CD4-positive, CD25-positive, alpha-beta regulatory T cell (primary cell): ENCODE measurements at places on chromosomes 5 and 9. TPM values are rescaled to one million over a fixed set of nuclear protein-coding genes. Genes with fewer than 3 reads are reported as not detected.

GRCh38 chr9:5185220-5185840 is at the start of gene INSL6:
Gene INSL6, minus strand, starts transcription at chr9:5185639. Its CDS starts 37 bp downstream, at chr9:5185602.
- no peak for DNase-seq

DNA sequence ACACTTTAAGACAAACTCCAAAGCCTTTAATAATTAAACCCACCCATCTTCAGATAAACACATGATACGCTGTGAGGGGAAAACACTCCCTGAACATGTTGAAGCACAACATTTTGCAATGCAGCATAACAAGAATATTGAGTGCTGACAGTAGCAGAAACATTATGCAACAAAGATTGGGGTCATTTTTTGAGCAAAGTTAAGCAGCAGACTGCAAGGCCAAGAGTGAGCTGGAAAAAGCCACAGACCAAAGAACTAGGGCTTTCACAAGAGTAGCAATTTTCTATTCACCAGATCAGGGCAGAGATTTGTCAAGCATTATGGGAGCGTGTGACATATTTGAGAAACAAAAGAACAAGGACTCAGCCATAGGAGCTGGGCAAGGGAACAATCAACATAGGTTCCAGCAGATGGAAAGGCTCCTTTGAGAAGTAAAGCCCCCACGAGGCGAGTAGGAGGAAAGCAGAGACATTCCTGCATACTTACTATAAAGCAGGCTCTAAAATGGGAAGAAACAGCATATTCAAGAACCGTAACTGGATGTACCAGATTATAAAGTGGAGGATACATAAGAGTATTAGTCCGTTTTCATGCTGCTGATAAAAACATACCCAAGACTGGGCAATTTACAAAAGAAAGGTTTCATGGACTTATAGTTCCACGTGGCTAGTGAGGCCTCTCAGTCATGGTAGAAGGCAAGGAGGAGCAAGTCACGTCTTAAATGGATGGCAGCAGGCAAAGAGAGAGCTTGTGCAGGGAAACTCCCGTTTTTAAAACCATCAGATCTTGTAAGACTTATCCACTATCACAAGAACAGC is 4.8 kb upstream of the TTC23L start:
- DNase-seq: no peak

DNA sequence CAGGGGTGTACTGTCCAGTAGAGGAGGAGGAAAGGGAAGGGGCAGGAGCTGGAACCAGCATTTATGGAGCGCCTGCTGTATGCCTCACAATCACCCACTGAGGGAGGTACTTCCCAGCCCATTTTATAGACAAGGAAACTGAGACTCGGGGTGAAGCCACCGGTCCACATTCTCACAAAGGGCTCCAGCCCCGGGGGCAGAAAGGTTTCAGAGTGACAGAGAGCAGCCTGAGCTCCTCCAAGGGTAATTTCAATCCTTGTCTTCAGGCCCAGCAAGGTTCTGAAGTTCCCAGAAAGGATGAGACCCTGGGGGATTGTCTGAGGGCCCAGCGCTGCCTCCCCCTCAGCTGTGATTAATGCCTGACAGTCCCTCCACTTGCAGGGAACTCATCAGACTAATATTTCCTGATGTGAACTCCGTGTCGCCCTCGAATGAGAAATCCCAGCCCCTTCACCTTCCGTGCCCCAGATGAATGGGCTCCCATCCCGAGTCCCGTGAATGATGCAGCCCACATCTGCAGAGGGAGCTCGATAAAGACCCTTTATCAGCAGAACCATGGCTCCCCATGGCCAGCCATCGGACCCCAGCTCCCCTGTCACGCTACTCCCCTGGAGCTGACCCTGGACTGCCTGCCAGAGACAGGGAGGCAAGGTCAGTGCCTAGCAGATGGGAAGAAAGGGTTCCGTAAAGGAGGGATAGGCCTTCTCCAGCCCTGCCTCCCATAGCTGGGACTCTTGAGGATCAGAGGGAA is 32.1 kb upstream of the MVB12B start:
- DNase-seq: no peak

DNA sequence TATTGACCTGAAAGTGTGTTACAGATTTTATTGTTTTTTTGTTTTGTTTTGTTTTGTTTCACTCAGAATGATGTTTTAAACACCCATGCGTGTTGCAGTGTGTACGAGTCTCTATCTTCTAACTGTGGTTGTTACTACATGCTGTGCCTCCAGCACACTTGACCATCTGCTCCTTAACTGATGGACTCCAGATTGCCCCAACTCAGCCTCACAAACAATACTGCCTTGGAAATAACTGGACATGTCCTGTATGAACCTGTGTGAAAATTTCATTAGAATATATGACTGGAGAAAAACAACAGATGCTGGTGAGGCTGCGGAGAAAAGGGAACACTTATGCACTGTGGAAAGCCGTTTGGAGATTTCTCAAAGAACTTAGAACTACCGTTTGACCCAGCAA is 68.7 kb upstream of the HAND1 start:
- no peak for DNase-seq

DNA sequence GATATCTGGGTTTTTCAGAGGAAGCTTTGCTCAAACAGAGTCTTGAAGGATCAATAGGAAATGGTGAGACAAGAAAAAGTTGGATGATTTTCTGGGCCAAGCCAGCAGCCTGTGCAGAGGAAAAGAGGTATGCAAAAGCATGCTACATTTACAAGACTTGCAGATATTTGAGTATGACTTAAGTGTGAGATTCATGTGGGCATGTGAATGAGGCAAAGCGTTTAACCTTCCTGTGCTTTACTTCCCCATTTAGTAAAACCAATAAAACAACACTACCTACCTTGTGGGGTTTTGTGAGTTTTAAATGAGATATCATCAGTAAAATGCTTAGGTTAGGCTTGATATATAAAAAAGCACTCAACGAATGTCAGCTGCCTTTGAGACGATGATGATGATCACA is 58.1 kb downstream of the PIP5K1B start:
- DNase-seq: no peak

DNA sequence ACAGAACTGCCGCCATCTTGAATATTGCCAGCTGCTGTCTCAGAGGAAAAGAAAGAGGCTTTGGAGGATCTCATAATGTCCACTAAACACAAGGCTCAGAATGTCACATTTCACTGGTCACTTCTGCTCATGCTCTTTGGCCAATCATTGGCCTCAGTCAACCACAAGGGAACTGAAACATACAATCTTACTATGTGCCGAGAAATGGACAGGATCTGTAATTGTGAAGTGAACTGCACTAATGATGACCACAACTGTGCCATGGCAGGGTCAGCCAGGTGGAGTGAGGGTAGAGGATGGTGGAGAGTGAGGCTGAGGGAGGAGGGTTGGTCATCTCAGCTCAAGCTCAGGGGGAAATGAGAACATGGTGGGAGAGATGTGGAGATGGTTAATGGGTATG is 32.8 kb downstream of the GDNF start:
- no peak for DNase-seq

- no peak for DNase-seq
Measured at GRCh38 chr5:124030043-124030491, 518.1 kb downstream of the CSNK1G3 start.

GRCh38 chr9:34907044-34907443 is 51.0 kb upstream of the PHF24 start:
- no peak for DNase-seq

DNA sequence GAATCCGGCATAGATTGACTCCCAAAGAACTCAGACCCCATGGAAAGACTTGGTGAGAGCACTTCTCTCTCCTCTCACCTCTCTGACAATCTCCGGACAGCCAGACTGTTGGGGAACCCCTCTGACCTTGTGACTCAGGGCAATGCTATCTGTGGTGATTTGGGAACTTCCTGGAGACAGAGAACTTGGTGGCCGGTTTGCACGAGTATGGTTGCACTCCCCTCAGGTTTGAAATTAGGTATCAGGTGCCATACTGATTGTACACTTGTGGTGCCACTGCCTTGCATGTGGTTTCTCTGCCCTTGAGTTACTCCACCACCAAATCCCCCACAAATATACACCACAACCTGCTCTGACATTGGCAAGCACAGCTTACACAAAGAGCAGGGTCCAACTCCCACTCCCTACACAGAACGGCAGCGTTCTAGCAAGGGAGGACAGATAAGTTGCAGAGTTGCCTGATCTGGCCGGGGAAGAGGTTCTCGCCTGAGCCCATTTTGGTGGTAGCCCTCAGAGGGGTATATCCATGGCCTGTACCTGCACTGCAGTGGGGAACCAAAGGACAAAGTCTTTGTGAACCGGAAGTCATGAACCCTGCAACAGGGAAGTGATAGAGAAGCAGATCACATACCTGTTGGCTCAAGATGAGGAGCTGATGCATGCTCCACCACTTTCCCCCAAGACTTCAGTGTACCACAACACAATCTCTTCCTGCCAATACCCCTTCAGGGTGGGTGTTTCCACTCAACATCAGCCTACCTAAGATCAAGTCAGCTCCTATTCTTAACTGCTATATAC is 255.1 kb downstream of the MCTP1 start:
- DNase-seq: no peak

DNA sequence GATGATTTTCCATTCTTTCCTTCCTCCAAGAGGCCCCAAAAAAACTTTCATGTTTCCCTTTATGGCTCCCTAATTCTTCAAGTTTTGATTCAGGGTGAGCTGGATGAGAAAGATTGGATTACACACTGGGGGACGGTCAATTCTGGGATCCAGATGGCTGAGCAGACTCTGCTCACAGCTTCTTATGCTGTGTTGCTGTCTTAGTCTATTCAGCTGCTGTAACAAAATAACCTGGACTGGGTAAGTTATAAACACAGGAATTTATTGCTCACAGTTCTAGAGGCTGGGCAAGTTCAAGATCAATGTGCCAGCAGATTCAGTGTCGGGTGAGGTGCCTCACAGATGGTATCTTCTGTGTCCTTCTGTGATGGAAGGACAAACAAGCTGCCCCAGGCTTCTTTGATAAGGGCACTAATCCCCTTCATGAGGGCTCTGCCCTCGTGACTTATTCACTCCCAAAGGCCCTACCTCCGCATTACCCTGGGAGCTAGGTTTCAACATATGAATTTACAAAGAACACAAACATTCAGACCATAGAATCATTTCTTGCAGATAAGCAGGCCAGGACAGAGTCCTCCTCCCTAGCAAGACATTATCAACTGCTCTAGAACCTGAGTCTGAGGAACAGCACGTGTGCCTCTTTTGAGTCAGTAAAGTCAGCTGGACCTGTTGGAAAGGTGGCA is 23.1 kb upstream of the SMAD5 start:
- no peak for DNase-seq

GRCh38 chr9:97388721-97389238 is 23.1 kb upstream of the TDRD7 start:
- peak; percentile 26 for DNase-seq

- DNase-seq: no peak
Measured at GRCh38 chr5:64977779-64978178, 209.0 kb downstream of the CWC27 start.

GRCh38 chr5:41921874-41922273 is 3.2 kb upstream of the FBXO4 start:
- DNase-seq: no peak

DNA sequence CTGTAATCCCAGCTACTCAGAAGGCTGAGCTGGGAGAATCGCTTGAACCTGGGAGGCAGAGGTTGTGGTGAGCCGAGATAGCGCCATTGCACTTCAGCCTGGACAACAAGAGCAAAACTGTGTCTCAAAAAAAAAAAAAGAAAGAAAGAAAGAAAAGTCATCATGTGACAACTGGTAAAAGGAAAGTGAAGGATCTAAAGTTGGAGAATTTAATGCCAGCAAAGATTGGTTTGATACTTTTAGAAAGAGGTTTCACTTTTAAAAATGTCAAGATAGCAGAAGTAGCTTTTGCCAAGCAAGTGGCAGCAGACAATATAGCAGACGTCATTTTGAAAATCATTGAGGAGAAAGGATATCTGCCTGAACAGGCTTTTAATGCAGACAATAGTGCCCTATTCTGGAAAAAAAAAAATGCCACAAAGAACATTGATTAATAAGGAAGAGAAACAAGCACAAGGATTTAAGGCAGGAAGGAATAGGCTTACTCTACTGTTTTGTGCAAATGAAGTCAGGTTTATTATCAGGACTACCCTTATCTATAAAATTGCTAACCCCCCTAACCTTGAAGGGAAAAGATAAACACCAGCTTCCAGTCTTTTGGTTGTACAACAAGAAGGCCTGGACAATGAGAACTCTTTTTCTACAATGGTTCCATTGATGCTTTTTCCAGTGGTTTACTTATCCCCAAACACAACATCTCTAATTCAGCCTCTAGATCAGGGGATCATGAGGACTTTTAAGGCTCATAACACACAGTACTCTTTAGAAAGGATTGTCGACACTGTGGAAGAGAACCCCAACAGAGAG is 12.0 kb downstream of the PKD2L2 start:
- DNase-seq: no peak

Gene PTGES
- not detected for total RNA-seq

Gene CDH9
- total RNA-seq: not detected

Gene ATOSB
- total RNA-seq: 7.2 TPM

Gene BTNL8
- not detected for total RNA-seq

Gene CCDC127
- 4.0 TPM for total RNA-seq
